Thyroid gland (tissue), 4 donors: ENCODE measurements at places on chromosomes 7 and 10. TPM values are rescaled to one million over a fixed set of nuclear protein-coding genes. Genes with fewer than 3 reads are reported as not detected.

GRCh38 chr7:103009466-103010185 lies 65.0 kb downstream of the FBXL13 start:
- DNase-seq: peak; percentile 3
- no peak overlapping the region for H3K4me3 ChIP-seq
- no peak overlapping the region for H3K27ac ChIP-seq
- no peaks in the 10 kb centered on the region for H3K27me3 ChIP-seq
- no peaks in the 10 kb centered on the region for H3K36me3 ChIP-seq

DNA sequence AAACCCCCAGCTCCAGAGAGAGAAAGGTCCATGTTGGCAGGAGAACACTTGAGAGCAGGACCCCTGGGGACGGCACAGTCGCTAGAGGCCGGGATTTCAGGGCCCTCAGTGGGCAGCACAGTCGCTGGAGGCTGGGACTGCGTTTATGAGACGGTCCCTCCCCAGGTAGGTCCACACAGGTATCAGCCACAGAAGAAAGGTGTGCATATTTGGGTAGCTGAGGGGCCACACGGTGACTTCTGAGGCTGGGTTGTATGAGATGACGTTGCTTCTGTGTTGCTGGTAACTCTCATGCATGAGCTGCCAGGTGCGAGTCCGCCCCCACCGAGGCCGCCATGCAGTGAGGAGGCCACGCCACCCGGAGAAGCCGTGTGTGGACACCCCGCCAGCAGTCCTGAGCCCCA lies 56.9 kb upstream of the PPP2R2D start:
- H3K27ac ChIP-seq: no peak overlapping the region
- H3K27me3 ChIP-seq: no peaks in the 10 kb centered on the region
- no peaks in the 10 kb centered on the region for H3K36me3 ChIP-seq
- no peaks in the 10 kb centered on the region for H3K4me1 ChIP-seq
- no peak for DNase-seq

DNA sequence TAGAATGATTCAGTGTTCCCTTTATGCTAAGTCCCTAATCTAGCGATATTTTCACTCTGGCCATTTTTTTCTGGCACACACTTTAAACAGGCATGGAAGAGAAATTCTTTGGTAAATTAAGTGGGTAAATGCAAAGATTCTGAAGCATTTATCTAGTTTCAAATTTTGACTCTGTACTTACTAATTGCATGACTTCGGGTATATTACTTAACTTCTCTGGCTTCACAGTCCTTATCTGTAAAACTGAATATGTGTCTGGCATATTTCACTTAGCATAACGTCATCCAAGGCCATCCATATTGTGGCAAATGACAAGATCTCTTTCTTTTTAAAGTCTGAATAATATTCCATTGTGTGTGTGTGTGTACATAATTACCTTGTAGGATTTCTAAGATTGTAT lies 114.5 kb downstream of the MBL2 start:
- H3K27ac ChIP-seq: no peak overlapping the region
- H3K4me3 ChIP-seq: no peak overlapping the region
- no peaks in the 10 kb centered on the region for H3K4me1 ChIP-seq

DNA sequence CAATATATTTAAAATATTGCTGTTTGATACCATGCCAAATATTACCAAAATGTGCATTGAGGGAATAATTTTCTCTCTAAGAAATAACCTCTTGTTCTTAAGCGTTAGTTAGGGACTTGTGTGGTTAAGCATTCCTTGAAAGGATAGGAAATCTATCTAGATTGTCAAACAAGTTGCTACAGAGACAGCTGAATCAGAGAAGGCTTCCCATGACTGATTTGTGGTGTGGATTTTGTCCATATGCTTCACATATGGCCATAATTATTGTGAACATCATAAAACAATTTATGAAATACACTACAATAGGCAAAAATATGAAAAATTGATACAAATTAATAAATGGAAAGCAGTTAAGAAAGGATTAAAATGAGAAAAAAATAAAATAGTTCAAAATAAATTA lies 96.3 kb downstream of the GNAT3 start:
- H3K27me3 ChIP-seq: no peaks in the 10 kb centered on the region
- H3K36me3 ChIP-seq: no peaks in the 10 kb centered on the region
- no peak overlapping the region for H3K4me3 ChIP-seq
- H3K27ac ChIP-seq: no peak overlapping the region

- H3K27me3 ChIP-seq: no peaks in the 10 kb centered on the region
- DNase-seq: peak; percentile 28
- no peak overlapping the region for H3K4me3 ChIP-seq
- peaks cover 26% of the 10 kb centered on the region for H3K4me1 ChIP-seq
- no peak overlapping the region for H3K27ac ChIP-seq
These were observed 2.7 kb downstream of the SP4 start for GRCh38 chr7:21430575-21430954.

- H3K27me3 ChIP-seq: no peaks in the 10 kb centered on the region
- DNase-seq: no peak
- peaks cover 7% of the 10 kb centered on the region for H3K4me1 ChIP-seq
- H3K27ac ChIP-seq: no peak overlapping the region
- no peaks in the 10 kb centered on the region for H3K36me3 ChIP-seq
These were observed 24.7 kb downstream of the EXOC6 start for GRCh38 chr10:92873029-92873428.

GRCh38 chr10:97553575-97554031 lies 19.0 kb upstream of the ANKRD2 start:
- H3K36me3 ChIP-seq: no peaks in the 10 kb centered on the region
- no peaks in the 10 kb centered on the region for H3K27me3 ChIP-seq
- H3K4me3 ChIP-seq: no peak overlapping the region
- DNase-seq: peak; percentile 79
- H3K27ac ChIP-seq: no peak overlapping the region

DNA sequence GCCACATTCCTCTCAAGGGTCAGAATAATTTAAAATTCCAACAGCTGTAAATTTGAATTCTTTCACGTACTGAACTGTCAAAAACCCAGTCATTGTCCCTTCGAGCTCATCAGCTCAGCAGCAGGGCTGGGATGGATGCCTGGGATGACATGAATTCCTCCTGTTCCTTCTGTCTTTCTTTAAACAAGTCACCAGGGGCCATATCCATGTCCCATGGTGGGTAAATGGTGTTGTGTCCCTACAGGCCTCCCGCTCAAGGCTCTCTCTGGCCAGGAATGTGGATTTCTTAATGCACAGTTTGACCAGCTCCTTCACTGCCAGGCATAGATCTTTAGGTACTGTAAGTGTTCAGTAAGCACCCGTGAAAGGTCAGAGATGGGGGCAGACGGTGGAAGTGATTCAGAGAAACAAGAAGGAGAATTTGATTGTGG lies 13.8 kb upstream of the TECPR1 start:
- H3K4me1 ChIP-seq: no peaks in the 10 kb centered on the region
- no peaks in the 10 kb centered on the region for H3K27me3 ChIP-seq
- DNase-seq: no peak

DNA sequence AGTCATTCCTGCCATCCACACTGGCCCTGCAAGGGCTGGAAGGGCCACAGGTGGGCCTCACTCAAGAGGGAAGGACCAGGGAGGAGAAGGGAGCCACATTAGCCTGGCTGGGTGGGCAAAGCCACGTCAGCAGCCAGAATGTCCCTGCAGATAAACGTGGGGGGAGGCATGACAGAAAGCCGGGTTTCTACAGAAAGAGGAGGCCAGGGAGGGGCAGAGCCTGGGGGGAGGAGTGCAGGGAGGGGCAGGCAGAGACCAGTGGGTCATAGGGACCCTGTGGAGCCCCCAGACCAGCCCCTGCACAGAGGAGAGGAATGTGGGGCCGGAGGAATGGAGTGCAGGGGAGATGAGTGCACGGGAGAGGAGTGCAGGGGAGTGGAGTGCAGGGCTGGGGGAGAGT lies 590.2 kb downstream of the PTPRN2 start:
- DNase-seq: no peak
- no peak overlapping the region for H3K27ac ChIP-seq
- no peak overlapping the region for H3K4me3 ChIP-seq
- H3K4me1 ChIP-seq: no peaks in the 10 kb centered on the region
- H3K36me3 ChIP-seq: no peaks in the 10 kb centered on the region

DNA sequence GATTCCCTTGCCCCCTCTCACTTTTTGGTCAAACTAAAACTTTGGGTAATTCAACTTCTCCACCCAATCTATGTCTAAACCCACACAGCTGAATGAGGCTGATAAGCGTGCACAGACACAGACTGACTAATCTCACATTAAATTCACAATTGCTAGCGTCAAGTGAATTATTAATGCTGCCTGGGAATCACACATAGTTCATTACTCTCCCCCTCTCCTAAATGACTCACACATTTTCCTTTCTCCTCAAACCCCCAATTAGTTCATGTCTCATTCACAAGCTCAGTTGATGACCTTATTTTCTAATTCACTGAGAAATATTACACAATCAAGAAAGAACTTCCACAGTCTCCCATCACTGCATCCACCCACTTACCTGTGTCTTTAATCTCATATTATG lies 14.5 kb downstream of the KLF14 start:
- DNase-seq: no peak
- H3K27me3 ChIP-seq: no peaks in the 10 kb centered on the region
- no peaks in the 10 kb centered on the region for H3K36me3 ChIP-seq
- H3K4me3 ChIP-seq: no peak overlapping the region

GRCh38 chr7:5545222-5545914 lies 121.7 kb upstream of the TNRC18 start:
- DNase-seq: no peak
- no peak overlapping the region for H3K27ac ChIP-seq
- no peaks in the 10 kb centered on the region for H3K4me1 ChIP-seq
- no peaks in the 10 kb centered on the region for H3K27me3 ChIP-seq

DNA sequence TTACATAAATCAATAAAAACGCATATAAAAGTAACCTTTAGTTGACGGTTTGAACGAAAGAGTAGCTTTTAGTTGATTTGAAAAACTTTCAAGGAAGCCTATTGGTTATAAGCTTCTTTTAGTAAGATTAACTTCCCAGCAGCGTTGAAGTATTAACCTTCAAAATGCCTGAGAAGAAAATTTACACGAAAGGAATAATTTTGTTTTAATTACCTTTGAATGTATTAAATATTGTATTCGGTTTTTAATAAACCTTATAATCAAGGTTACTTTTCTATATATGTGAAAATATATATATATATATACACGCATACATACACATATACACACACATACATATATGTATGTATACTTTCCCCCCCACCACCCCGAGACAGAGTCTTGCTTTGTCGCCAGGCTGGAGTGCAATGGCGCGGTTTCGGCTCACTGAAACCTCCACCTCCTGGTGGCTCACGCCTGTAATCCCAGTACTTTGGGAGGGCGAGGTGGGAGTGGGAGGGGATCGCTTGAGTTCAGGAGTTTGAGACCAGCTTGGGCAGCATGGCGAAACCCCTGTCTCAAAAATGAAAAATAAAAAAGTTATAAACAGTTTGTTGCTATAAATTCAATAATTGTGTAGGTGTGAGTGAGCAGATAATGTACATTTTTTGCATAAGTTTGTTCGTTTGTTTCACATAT lies 57.6 kb upstream of the EZH2 start:
- peak overlapping the region; percentile 87 for H3K27ac ChIP-seq
- no peaks in the 10 kb centered on the region for H3K27me3 ChIP-seq
- H3K4me3 ChIP-seq: peak overlapping the region; percentile 67
- H3K36me3 ChIP-seq: no peaks in the 10 kb centered on the region

- peak overlapping the region; percentile 67 for H3K27ac ChIP-seq
These were observed 72.1 kb downstream of the ZMIZ1 start for GRCh38 chr10:79140855-79141254.

DNA sequence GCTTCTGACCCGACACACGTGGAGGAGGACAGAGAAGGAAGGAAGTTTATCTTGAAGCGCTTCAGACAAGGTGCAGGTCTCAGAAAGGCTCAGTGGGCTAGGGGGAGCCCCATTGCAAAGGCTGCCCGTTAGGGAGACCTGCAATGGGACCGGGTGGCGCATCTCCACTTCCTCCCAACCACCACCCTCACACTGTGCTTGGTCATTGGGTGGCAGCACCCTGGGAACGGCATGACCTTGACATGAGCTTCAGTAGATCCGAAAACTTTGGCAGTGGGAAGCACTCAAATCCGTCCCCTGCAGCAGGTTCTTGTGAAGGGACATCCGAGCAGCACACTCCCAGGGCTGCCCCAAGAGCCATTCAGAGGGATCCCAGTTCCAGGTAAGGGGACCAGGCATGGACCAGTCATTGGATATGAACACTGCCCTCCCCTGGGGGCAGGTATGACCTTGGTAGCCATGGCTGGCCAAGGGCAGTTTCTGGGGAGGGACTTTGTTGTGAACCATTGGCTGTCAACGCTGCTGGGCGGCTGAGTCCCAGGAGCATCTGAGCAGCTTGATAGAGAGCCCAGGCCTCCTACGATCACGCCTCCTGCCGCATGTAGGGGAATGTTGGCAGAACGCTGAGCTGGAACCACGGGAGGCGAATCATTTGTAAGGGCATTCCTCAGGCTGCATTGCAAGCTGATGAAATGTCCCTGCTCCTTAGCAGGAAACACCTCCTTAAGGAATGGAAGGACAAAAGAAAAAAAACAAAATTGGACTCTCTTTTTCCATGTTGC lies 31.7 kb downstream of the GALNTL5 start:
- H3K27ac ChIP-seq: no peak overlapping the region
- no peaks in the 10 kb centered on the region for H3K36me3 ChIP-seq
- no peaks in the 10 kb centered on the region for H3K27me3 ChIP-seq
- no peak overlapping the region for H3K4me3 ChIP-seq

- no peaks in the 10 kb centered on the region for H3K27me3 ChIP-seq
- H3K4me3 ChIP-seq: no peak overlapping the region
- peak overlapping the region; percentile 58 for H3K27ac ChIP-seq
- H3K4me1 ChIP-seq: peaks cover 54% of the 10 kb centered on the region
- DNase-seq: no peak
These were observed 293.3 kb upstream of the KLF14 start for GRCh38 chr7:131027287-131027773.

GRCh38 chr10:110365356-110366143 lies 60.8 kb upstream of the SMNDC1 start:
- no peaks in the 10 kb centered on the region for H3K27me3 ChIP-seq
- H3K4me3 ChIP-seq: no peak overlapping the region
- no peaks in the 10 kb centered on the region for H3K36me3 ChIP-seq
- no peak overlapping the region for H3K27ac ChIP-seq
- DNase-seq: no peak
- H3K4me1 ChIP-seq: no peaks in the 10 kb centered on the region

GRCh38 chr7:137642031-137642430 lies 204.7 kb downstream of the DGKI start:
- no peak overlapping the region for H3K4me3 ChIP-seq
- no peak overlapping the region for H3K27ac ChIP-seq
- H3K4me1 ChIP-seq: no peaks in the 10 kb centered on the region
- no peaks in the 10 kb centered on the region for H3K36me3 ChIP-seq
- no peak for DNase-seq

GRCh38 chr10:122254831-122255230 lies 16.3 kb upstream of the BTBD16 start:
- H3K36me3 ChIP-seq: peaks cover 7% of the 10 kb centered on the region
- no peaks in the 10 kb centered on the region for H3K27me3 ChIP-seq
- no peak overlapping the region for H3K4me3 ChIP-seq
- DNase-seq: no peak
- no peak overlapping the region for H3K27ac ChIP-seq

SH2D4B gene
- 1.1 TPM for total RNA-seq

CALN1 gene
- total RNA-seq: 0.10 TPM

SLC39A12 gene
- total RNA-seq: not detected

PLCE1 gene
- 15.5 TPM for total RNA-seq

GPC2 gene
- total RNA-seq: not detected

SPDYE1 gene
- total RNA-seq: not detected

RAPGEF5 gene
- total RNA-seq: 46.5 TPM

EFCAB10 gene
- total RNA-seq: not detected
